ENCODE measurements at places on chromosomes 1 and 21. TPM values are rescaled to one million over a fixed set of nuclear protein-coding genes. Genes with fewer than 3 reads are reported as not detected.

HSPB7 gene
- 4.3 TPM for total RNA-seq

F13B gene
- not detected for total RNA-seq

FCRL6 gene
- total RNA-seq = 14.7 TPM

TSPAN1 gene
- not detected for total RNA-seq

COL24A1 gene
- total RNA-seq = 7.5 TPM

CAMK2N1 gene
- 4.6 TPM for total RNA-seq

KLHL21 gene
- 32.3 TPM for total RNA-seq

OR2L3 gene
- total RNA-seq = 3.6 TPM

ZBTB8OS gene
- 20.0 TPM for total RNA-seq

SGIP1 gene
- total RNA-seq = 4.3 TPM

OR10Z1 gene
- total RNA-seq = 3.6 TPM

LIN28A gene
- total RNA-seq = 1.4 TPM

RORC gene
- total RNA-seq = 7.0 TPM

HAO2 gene
- not detected for total RNA-seq

UMODL1 gene
- 0.48 TPM for total RNA-seq

IVL gene
- 14.2 TPM for total RNA-seq

MTFR1L gene
- 41.4 TPM for total RNA-seq

KDF1 gene
- total RNA-seq = 3.1 TPM

A3GALT2 gene
- not detected for total RNA-seq

RHBG gene
- total RNA-seq = not detected

KRTAP11-1 gene
- total RNA-seq = 2.4 TPM

NGF gene
- total RNA-seq = 2.4 TPM

Data from umbilical cord (tissue), 2 donors.